ENCODE measurements at places on chromosomes 1 and 21.
A peak's percentile ranks its signal among the peaks of the same experiment; 100 is the strongest.

DNA sequence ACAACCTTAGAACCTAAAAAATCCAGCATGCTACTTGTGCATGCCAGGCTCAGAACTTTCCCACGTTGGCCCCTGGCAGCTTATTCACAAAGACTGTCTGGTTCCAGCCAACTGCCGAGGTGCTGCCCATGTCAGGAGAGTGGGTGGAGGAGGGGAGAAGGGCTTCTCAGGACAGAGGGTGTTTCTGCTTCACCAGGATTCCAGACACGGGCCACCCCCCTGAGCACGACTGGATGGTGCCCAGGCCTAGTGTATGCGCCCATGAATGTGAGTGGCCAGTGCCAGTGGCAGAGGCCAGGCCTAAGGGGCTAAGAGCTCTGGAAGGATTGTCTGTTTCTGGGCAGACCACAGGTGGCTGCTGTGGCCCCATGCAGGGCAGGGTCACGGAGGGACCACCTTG, 148.2 kb upstream of the COL6A1 start:
- no peak for DNase-seq

DNA sequence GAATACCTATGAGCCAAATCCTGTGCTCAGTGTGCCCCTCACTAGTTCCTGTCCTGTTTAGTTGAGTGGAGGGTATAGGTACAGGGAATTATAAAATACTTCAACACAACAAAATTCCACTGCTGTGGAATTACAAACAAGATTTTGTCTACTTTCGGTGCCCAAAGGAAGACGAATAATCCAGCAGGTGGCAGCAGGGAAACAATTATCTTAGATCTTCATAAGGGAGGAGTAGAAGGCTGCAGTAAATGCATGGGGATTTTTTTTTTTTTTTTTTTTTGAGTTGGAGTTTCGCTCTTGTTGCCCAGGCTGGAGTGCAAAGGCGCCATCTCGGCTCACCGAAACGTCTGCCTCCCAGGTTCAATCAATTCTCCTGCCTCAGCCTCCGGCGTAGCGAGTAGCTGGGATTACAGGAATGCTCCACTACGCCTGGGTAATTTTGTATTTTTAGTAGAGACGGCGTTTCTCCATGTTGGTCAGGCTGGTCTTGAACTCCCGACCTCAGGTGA, 2.0 kb upstream of the PIP5K1A start:
- peak; percentile 55 for DNase-seq

GRCh38 chr1:200975458-200975857, 48.1 kb downstream of the KIF21B start:
- no peak for DNase-seq

DNA sequence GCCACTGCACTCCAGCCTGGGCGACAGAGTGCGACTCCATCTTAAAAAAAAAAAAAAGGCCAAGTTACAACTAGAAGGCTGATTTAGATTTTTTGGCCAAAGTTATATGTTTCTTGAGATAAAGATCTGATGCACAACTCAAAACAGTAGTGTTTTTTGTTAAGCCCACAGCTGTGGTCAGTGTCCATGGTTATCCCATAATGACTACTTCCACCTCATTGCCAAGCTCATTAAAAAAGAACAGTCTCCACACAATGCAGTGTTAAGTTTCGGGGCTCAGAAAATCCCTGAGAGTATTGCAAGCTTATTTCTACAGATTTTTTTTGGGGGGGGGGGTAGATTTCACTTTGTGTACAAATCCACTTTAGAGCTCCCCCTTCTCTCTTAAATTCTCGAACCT, 120.5 kb downstream of the RUNX1 start:
- no peak for DNase-seq

DNA sequence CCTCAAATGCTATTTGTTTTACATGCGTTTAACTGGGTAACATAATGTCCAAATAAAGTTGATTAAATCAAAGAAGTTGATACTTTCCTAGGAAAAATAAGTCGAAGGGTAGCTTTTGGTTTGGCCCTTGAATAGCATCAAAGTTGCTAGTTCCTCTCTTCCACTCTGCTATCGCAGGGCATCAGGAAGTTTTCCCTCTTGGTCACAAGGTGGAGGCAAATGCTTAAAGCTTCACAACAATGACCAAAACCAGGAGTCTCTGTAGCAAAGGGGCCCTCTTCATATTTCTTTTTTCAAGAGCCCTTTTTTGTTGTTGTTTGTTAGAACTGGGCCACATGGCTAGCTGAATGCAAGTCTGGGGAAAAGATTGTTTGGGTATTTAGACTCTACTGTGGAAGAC, 668.4 kb downstream of the KCNT2 start:
- DNase-seq = no peak

GRCh38 chr1:53592521-53592982, 133.4 kb downstream of the DMRTB1 start:
- DNase-seq = no peak

GRCh38 chr1:192265516-192266173, 51.1 kb upstream of the RGS21 start:
- no peak for DNase-seq

GRCh38 chr1:201594575-201595245, 55.8 kb downstream of the NAV1 start:
- DNase-seq = no peak

- no peak for DNase-seq
Observed at GRCh38 chr1:235105051-235106043, 23.3 kb downstream of the TOMM20 start.

GRCh38 chr1:12285496-12286143, 55.8 kb downstream of the VPS13D start:
- DNase-seq = no peak

DNA sequence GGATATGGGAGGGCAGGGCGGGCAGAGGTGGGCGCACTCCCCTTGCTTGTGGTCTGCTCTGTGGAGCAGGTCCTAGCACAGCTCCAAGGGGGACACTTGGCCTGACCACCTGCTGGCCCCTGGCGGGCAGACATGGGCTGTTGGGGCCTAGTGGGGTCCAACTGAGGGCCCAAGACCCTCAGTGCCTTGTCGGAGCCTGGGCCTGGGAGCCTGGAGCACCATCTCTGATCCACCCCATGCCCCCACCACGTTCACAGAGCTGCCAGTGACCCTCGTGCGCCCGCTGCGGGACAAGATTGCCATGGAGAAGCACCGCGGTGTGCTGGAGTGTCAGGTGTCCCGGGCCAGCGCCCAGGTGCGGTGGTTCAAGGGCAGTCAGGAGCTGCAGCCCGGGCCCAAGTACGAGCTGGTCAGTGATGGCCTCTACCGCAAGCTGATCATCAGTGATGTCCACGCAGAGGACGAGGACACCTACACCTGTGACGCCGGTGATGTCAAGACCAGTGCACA, 70.6 kb downstream of the OBSCN start:
- no peak for DNase-seq

GRCh38 chr1:162568802-162569201, 7.3 kb downstream of the UAP1 start:
- no peak for DNase-seq

GRCh38 chr1:97352936-97353382, 567.9 kb downstream of the DPYD start:
- DNase-seq = no peak

- no peak for DNase-seq
Observed at GRCh38 chr1:230240446-230241086, 173.5 kb downstream of the GALNT2 start.

DNA sequence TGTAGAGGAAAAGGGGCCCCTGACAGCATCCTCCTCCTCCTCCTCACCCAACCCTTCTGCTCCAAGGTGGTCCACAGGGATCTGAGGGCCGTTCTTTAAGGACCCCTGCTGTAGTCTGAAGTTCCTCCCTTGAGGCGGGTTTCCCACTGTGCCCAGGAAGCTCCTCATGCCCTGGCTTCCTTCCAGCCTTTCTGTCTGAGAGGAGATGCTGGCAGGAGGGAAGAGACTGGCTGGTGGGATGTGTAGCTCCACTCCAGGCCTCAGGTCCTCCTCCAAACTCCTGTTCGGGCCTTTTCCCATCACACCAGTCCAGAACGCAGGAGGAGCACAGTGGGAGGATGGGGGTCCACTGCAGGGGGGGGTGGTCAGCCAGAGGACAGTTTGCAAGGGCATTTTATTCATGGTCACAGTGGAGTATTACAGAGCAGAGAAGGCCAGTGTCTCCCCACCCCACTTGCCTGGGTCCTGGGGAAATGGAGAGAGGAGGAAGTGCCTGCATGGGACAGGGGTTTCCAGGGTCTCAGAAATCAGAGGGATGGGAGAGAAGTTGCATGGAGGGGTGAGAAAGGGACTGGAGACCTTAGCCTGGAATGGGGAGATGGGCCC, 7.8 kb downstream of the ETV3L start:
- no peak for DNase-seq

- peak; percentile 28 for DNase-seq
Observed at GRCh38 chr1:77044133-77044849, 174.9 kb downstream of the PIGK start.

- DNase-seq = no peak
Observed at GRCh38 chr1:70071601-70072000, 133.8 kb downstream of the LRRC40 start.

GRCh38 chr1:222181191-222181590, 366.7 kb downstream of the HHIPL2 start:
- DNase-seq = no peak

- no peak for DNase-seq
Observed at GRCh38 chr1:167185974-167186657, 34.6 kb upstream of the POU2F1 start.

- DNase-seq = no peak
Observed at GRCh38 chr1:203468326-203468725, 7.3 kb upstream of the PRELP start.

DNA sequence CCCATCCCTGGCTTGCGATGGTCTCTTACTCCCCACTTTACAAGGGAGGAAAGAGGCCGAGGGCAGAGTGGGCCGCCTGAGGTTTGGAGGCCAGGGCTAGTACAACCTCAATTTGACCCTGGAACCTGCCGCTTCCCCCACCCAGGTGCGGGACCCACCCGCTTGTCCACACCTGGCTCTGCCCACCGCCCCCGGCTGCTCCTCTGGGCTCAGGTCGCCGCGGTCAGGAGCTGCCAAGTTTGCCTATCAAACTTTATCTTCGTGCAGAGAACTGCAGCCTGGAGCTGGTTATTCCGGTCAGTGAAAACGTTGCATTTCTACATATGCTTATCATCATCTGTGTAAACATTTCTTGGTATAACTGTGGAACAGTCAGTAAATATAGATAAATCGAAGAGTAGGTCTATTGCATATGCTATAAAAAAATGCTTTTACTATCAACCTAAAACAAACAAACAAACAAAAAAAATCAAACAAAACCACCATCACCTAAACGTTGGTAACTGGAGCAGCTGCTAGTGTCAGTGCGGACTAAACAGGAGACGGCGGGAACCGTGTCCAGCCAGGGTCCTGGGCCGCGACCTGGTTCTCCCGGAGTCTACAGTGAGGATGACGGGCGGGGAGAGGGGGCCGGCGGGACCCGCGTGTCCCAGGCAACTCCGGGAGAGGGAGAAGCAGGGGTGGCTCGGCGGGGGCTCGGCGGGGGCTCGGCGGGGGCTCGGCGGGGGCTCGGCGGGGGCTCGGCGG, 906 bp upstream of the ADARB1 start:
- no peak for DNase-seq

- no peak for DNase-seq
Observed at GRCh38 chr21:44484498-44485253, 29.4 kb downstream of the LRRC3 start.

DNA sequence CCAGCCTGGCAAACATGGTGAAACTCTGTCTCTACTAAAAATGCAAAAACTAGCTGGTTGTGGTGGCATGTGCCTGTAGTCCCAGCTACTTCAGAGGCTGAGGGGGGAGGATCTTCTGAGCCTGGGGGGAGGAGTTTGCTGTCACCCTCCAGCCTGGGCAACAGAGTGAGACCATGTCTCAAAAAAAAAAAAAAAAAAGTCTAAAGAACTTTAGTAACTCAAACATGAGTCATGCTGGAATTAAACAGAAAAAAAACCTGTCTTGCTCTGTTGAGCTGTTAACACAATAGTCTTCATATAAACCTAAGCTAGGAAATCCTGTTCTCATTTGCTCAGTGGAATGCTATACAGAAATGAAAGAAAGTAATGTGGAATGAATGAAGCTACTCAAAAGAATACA, 16.7 kb upstream of the DISP1 start:
- peak; percentile 53 for DNase-seq

GRCh38 chr1:239044829-239045228, 341.5 kb upstream of the CHRM3 start:
- no peak for DNase-seq

DNA sequence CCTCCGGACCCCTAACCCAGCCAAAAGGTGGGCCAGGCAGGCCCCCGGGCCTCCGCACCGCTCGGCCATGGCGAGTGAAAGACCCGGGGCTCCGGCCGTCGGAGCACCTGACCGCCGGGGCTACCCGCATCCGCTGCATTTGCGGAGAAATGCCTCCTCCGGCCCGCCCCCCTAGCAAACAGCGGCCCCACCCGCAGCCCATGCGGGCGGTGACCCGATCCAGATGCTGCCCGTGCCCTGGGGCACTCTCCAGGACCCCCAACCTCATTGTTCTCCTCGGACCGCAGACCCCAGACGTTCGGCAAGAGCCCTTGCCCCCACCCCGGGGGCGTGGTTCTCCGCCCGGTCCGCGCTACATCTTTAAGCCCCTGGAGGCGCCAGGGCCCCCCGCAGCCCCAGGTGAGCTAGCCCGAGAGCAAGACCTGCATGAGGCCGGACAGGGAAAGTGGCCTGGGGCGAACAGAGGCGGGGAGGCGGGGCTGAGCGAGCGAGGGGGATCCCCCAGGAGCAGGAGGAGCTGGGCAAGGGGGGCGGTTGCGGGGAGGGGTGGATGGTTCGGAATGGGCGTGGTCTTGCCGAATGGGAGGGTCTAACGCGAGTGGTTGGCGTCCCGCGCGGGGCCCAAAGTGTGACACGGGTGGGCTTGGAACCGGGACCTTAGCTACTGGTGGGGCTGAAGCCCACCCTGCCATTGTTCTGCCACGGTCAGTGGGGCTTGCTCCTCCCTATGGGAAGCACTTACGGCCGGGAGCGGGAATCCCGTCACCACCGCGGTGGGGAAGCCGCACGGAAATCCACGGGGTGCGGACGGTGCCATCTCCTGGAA, 6.3 kb upstream of the CRYBG2 start:
- DNase-seq = no peak

DNA sequence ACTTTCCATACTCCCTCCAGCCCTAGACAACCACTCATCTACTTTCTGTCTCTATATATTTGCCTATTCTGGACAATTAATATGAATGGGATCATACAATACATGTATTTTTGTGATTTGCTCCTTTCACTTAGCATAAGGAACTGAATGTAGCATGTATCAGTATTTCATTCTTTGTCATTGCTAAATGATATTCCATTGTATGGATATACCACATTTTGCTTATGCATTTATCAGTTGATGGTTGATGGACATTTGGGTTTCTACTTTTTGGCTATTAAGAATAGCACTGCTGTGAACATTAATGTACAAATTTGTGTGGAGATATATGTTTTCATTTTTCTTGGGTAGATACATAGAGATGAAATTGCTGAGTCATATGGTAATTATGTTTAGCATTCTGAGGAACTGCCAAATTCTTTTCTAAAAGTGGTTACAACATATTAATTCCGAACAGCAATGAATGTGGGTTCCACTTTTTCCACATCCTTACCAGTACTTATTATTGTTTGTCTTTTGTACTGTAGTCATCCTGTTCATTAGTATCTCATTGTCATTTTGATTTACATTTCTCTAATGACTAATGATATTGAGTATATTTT, 121.0 kb downstream of the LRRC40 start:
- DNase-seq = no peak

GRCh38 chr1:98028800-98029199, 108.0 kb upstream of the DPYD start:
- no peak for DNase-seq

All from urothelium cell line (cell line).